ENCODE measurements at places on chromosomes 12 and 14.
A peak's percentile ranks its signal among the peaks of the same experiment; 100 is the strongest.

- no peak for DNase-seq
Measured at GRCh38 chr14:70706177-70706576, 64.5 kb downstream of the TTC9 start.

DNA sequence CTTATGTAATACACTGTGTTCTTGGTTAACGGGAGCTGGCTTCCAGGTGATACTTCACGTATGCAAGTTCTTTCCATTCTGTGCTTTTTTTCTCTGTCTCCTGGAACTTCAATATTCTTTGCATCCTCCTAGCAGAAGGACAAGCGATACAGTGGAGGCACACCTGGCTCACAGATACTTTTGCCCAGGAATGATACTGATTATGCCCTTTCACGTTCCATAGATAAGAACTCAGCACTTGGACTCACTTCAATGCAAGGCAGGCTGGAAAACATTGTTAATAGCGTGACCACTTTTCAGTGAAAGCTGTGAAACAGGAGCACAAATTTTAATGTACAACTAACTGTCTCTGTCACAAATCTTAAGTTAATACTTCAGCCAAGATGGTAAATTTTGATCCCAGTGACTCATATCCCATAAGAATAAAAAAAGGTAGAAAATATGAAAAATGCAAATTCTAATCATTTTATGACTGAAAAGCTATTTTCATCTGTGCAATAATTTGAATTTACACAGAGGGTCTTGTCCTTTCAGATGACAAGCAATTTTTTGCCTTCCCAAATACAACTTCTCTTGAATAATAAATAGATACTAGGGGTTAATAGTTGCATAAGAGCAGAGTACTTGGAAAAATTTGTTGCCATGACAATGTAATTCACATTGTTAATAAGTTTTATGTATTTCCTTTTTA lies 919.0 kb downstream of the GALC start:
- no peak for DNase-seq

DNA sequence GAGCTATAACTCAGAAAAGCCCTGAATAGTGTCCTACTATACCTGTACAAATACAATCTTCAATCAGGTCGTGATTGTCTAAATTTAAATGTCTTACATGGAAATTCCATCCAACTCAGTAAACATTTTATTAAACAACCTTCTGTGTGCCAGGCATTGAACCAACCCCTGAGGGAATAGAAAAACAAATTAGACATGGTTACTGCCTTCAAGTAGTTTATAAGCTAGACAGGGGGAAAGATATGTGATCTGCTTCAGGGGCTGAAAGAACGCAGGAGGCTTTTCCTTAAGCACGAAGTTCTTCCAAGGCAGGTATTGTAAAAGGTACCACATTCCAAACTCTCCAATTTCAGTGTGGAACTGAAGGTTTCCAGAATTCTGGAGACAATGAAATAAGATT lies 39.7 kb upstream of the STAB2 start:
- no peak for DNase-seq

DNA sequence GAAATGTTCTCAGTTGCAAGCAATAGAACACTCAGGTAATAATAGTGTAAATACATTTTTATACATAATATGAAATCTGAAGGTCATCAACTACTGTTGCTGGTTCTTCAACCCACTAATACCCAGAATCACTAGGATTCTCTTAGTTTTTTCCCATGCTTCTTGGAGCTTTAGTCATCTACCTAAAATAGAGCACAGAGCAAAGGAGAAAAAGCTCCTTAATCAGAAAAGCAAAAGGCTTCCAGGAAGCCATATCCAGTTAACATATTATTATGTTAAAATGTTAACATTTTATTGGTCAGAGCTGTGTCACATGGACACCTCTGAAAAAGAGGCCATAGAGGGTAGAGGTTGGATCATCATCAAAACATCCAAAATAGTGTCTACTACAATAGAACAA lies 57.0 kb downstream of the CCER1 start:
- no peak for DNase-seq

DNA sequence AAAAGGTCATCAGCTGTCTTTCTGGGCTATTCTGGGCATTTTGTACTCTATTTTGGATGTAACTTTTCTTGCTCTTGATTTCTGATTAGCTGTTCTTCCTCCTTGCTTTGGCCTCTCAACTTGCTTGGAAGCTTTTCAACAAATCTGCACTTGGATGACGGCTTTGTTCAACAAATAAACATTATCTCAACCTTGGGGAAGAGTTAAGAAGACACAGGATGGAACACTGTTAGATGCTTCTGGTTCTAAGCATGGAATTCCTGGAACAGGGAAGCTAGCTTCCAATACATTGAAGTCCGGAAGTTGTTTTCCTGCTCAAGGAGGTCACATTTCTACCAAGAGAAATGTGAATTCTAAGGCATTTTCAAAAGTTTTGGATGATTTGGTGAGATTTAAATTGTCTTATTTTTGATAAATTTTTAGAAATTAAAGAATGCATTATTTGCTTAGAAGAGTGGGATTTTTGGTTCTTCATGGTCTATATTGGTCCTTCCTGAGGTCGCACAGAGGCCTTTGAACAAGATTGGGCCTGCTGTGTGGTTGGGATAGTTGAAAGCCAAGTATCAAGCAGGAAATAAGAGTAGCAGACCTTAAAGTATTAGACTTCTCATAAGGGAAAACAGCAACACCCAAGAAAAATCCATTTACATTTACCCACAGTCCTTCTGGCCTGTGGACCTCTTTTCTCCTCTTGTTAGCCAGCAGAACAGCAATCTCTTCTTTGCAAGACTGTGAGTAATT lies 59.2 kb downstream of the PPFIBP1 start:
- DNase-seq, result no peak

GRCh38 chr12:49953961-49954846 lies 3.7 kb downstream of the AQP2 start:
- DNase-seq, result peak; percentile 61

All from endodermal cell (in vitro differentiated cells).